ENCODE measurements at places on chromosomes 16 and 17.

- peaks cover 19% of the 10 kb centered on the region for H3K4me1 ChIP-seq
- DNase-seq, result no peak
- no peak within 1 kb of the TSS for H3K4me3 ChIP-seq
- H3K36me3 ChIP-seq, result no peaks in the 10 kb centered on the region
- peaks cover 27% of the 10 kb centered on the region for H3K27me3 ChIP-seq
Measured at GRCh38 chr17:49848019-49848473, at the start of gene TAC4. TSS of gene TAC4 (minus strand) at chr17:49848069. CDS start at chr17:49848017, 52 bp downstream.

DNA sequence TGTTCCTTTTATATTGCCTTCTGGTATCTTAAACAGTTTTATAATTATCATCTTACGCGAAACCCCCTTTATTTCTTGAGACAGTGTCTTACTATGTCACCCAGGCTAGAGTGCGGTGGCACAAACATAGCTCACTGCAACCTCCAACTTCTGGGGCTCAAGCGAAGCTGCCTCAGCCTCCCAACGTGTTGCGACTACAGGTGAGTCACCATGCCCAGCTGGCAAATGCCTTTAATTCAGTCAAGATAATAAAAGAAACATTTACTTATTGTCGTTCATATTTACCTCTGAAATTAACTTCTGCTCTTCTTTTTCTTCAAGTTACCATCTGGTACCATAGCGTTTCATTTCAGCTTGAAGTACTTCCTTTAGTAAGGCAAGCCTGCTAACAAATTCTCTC is 43.9 kb downstream of the FBXL20 start:
- no peaks in the 10 kb centered on the region for H3K27me3 ChIP-seq
- no peak overlapping the region for H3K4me3 ChIP-seq
- no peaks in the 10 kb centered on the region for H3K4me1 ChIP-seq
- DNase-seq, result no peak
- no peak overlapping the region for H3K27ac ChIP-seq
- H3K36me3 ChIP-seq, result no peaks in the 10 kb centered on the region

DNA sequence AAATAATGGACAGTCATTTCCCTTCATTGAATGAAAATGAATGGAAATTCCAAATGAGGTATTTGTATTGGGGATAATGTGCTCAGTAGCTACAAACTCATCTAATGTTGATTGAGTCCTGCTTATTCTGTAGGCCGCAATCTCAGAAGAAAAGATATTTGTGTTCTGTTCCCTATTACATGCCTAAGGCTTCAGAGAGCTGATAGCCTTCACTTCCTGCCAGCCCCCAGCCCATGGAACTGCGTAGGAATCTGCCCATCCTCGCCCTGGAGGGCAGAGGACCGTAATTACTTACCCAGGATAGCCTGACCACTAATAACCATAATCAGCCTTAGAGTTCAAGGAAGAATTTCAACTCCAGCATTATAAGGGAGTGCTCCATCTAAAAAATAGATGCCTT is 17.9 kb upstream of the SNTB2 start:
- H3K4me3 ChIP-seq, result no peak overlapping the region
- H3K27me3 ChIP-seq, result no peaks in the 10 kb centered on the region
- no peak overlapping the region for H3K27ac ChIP-seq
- DNase-seq, result no peak
- no peaks in the 10 kb centered on the region for H3K4me1 ChIP-seq

DNA sequence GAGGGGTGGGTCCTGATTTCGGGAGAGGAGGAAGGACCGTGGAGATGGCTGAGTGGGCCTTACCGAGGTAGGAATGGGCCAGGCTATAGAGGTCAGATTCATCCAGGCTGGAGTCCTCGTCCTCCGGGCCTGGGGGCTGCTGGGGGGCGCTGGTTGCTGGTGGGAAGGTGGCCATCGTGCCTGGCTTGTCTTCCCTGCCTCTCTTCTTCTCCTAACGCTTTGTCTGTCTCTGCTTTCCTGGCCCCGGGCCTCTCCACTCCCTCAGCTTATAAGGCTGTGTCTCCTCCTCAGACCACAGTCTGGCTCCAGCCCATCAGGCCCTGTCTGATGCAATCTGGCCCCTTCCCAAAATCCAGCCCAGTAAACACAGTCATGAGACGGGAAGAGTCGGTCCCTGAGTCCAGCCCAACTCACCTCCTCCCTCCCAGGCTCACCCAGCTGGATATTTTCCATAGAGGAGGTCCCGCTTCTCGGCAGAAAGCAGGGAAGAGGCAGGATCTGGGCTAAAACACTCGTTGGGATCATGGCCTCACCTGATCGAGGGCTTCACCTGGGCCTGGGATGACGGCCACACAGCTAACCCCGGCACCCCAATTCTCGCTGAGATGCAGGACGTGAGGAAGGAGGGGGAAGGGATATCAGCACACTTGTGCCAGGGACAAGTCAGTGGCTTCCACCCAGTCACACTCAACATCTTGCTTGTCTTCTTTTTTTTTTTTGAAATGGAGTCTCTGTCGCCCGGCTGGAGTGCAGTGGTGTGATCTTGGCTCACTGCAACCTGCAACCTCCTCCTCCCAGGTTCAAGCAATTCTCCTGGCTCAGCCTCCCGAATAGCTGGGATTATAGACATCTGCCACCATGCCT is at the start of gene NUPR1:
Gene NUPR1 (minus strand): TSS at position 242 of the 864 bp plus-strand sequence. CDS start 67 bp downstream, at position 175.
- no peaks in the 10 kb centered on the region for H3K27me3 ChIP-seq
- no peaks in the 10 kb centered on the region for H3K4me1 ChIP-seq
- H3K27ac ChIP-seq, result no peak within 1 kb of the TSS

DNA sequence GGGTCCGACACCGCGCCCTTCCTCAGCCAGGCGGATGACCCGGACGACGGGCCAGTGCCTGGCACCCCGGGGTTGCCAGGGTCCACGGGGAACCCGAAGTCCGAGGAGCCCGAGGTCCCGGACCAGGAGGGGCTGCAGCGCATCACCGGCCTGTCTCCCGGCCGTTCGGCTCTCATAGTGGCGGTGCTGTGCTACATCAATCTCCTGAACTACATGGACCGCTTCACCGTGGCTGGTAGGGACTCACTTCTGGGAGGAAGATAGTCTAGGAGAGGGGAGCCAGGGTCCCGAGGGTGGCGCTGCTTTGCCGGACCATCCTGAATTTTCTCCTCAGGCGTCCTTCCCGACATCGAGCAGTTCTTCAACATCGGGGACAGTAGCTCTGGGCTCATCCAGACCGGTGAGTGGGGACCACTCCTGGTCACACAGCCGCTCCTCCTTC is 601 bp downstream of the SPNS1 start:
- H3K4me3 ChIP-seq, result peak overlapping the region; percentile 46
- H3K27ac ChIP-seq, result peak overlapping the region; percentile 57
- no peaks in the 10 kb centered on the region for H3K27me3 ChIP-seq

DNA sequence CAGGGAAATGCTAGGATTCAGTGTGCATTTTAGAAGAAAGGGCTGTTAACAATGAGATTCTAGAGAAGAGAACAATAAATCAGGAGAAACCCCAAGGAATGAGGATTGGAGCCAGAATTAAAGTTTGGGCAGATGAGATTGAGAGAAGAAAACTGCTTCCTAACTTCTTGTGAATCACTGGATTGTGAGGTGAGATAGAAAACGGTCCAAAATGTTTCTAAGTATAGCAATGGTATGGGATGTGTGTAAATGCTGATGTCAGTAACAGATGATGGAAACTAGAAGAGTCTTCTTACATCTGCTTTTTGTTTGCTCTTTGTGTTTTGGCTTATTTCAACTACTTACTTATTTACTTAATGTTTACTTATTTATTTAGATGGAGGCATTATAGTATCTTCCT is 123.0 kb downstream of the KCNJ2 start:
- H3K4me1 ChIP-seq, result no peaks in the 10 kb centered on the region
- no peaks in the 10 kb centered on the region for H3K36me3 ChIP-seq
- no peak overlapping the region for H3K27ac ChIP-seq

- H3K4me1 ChIP-seq, result no peaks in the 10 kb centered on the region
- H3K27me3 ChIP-seq, result no peaks in the 10 kb centered on the region
- no peak overlapping the region for H3K27ac ChIP-seq
- peaks cover 74% of the 10 kb centered on the region for H3K36me3 ChIP-seq
- DNase-seq, result no peak
Measured at GRCh38 chr16:70572050-70572925, 48.7 kb downstream of the SF3B3 start.
